ENCODE measurements at places on chromosomes 7 and 10.

- peak; percentile 60 for DNase-seq
These were observed 15.4 kb upstream of the MEST start for GRCh38 chr7:130476297-130477150.

GRCh38 chr10:86952106-86952505, 5.3 kb downstream of the MMRN2 start:
- DNase-seq, result no peak

DNA sequence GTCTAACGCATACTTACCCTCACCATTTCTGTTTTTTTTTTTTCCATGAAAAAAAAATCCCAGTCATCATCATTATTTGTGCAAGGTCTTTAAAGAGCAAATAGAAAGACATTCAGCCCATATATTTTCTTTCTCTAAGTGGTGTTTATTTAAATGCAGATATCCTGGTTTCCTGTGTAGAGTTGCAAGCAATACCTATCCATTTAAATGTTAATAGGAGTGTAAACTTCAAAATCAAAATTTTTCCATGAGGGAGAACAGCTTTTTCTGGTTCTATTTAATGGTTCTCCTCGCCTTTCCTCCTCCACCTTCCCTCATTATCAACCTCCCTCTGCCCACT, 120.1 kb upstream of the AGK start:
- no peak for DNase-seq

DNA sequence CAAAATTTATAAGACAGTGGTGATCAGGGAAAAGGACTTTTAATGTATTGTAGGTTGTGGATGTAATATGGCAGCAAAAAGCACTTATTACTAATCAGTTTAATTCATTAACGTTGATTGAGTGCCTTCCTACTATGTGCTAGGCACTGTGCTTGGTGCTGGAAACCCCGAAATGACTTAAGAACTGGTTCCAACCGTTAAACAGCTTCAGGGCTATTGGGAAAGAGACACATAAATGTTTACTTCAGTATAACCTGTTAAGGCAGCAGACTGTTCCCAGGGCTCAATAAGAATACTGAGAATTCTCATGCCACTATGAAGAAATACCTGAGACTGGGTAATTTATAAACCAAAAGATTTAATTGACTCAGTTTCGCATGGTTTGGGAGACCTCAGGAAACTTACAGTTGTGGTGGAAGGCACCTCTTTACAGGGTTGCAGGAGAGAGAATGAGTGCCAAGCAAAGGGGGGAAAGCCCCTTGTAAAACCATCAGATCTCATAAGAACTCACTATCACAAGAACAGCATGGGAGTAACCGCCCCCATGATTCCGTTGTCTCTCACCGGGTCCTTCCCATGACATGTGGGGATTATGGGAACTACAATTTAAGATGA, 1.1 kb upstream of the SLC25A13 start:
- no peak for DNase-seq

GRCh38 chr10:104440221-104440620, 86.6 kb downstream of the CFAP58 start:
- DNase-seq, result peak; percentile 29

GRCh38 chr10:35639728-35640401, 2.2 kb downstream of the FZD8 start:
- peak; percentile 44 for DNase-seq

Data from AG10803 (cell line).